ENCODE measurements at places on chromosomes 3 and 15.
A peak's percentile ranks its signal among the peaks of the same experiment; 100 is the strongest.

- no peak for DNase-seq
These were observed 960 bp upstream of the KLF13 start for GRCh38 chr15:31325595-31326155.

GRCh38 chr15:36658898-36659639 lies 79.6 kb downstream of the CDIN1 start:
- no peak for DNase-seq

DNA sequence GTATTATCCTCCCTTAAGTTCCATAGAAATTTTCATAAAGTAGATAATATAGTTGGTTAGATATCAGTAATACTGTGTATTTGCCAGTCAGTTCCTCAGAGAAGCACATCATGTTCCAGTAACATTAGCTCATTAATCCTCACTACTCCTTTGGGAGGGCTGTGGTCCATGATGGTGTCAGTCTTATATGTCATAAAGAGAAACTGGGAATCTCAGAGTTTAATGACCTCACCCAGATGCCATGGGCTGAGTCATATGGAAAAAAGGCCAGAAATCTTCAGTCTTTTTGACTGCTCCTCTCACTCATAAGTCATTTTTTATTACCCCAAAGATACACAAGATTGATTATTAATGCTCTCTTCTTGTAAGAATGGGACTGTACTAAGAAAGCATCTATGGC lies 188.6 kb downstream of the CHL1 start:
- no peak for DNase-seq

DNA sequence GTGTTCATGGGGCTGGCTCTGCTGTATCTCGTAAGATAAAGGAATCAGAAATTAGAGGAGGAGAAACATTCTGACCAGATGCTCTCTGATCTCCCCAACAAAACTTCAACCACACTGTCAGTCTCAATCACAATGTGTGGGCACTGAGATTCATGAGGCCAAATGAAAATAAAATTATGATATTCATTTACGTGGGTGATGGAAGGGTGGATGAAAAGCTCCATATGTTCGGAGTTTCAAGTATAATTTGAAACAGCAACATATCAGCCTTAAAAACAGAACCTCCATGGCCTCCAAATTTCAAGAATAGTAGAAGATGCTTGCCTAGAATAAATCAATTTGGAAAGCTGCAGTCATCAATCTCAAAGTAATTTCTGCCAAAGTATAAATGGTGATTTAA lies 363.7 kb downstream of the MAGI1 start:
- DNase-seq = no peak

GRCh38 chr3:135310317-135310716 lies 515.3 kb downstream of the EPHB1 start:
- no peak for DNase-seq

DNA sequence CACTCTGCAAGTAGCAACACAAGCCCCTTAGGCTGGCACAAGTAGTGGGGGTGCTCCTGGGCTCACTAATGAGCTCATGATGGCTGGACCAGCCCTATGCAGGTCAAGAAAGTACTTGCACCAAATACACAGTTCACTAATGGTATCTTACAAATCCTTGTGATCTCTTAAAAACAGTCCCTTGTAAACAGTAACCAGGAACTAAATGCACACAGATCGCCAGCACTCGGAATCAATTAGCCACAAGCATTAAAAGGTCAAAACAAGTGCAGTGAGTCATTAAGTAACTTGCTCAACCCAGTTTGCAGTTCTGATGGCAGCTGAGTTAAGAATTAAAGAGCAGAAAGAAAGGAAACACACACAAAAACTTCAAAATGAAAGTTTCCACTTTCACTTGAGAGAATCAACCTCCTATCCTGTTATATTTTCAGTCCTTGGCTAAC lies 43.2 kb downstream of the ARHGEF3 start:
- no peak for DNase-seq

- no peak for DNase-seq
These were observed 54.9 kb downstream of the DCUN1D1 start for GRCh38 chr3:182925330-182925943.

DNA sequence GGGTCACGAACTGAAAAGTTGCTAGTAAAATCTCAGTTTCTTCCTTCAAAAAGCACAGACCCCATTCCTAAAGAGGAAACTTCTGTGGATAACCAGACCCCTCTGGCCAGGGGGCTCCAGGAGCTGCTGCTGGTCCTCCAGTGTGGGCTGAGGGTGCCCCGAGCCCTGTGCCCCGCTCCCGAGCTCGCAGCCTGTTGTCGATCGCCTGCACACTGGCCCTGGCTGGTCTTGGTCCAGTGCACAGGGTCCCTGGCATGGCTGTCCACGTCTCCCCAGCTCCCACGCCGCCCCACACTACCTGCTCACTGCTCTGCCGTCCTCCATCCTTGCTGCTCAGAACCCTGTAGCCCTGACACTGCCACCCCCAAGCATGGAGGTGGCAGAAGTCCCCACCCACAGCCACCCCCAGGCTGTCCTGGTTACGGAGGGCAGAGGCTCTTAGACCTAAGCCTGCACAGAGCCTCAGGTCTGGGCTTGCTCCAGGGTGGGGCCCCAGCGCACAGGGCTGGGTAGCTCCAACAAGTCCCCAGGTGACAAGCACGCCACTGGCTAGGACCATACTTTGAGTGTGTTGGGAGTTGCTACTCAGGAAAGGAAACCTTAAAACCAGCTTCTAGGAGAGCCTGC lies 87.0 kb downstream of the PLXNA1 start:
- DNase-seq = no peak

GRCh38 chr3:87287011-87287410 lies 10.6 kb upstream of the POU1F1 start:
- no peak for DNase-seq

DNA sequence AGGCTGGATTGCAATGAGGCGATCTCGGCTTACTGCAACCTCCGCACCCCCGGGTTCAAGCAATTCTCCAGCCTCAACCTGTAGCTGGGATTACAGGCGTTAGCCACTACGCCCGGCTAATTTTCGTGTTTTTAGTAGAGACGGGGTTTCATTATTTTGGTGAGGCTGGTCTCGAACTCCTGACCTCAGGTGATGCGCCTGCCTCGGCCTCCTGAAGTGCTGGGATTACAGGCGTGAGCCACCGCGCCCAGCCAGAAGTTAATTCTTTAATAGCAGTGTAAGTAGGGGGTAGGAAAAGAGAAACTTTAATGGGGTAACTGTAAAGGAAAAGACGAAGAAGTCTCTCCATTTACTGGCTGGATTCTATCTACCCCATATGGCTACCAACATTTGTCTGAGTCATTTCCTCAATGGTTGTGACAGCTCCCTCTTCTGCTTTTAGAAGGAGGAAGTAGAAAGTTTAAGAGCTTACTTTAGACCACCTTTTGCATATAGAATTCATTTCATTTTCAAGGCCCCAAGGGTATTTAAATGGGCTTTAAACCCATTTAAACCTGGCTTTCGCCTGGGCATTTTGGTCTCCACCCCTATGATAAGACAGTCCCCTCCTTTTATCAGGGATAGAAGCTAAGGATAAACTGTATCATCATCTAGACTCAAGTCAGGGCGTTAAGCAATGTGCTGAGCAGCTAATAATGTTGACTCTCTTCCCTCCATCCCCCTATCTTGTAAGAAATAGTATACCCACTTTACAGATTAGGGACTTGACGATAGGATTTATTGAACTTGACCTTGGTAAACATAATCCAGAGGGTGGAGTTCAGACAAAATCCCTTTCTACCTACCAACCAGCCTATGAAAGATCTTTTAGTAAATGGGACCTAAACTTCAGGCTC lies 1.1 kb upstream of the CDV3 start:
- no peak for DNase-seq

DNA sequence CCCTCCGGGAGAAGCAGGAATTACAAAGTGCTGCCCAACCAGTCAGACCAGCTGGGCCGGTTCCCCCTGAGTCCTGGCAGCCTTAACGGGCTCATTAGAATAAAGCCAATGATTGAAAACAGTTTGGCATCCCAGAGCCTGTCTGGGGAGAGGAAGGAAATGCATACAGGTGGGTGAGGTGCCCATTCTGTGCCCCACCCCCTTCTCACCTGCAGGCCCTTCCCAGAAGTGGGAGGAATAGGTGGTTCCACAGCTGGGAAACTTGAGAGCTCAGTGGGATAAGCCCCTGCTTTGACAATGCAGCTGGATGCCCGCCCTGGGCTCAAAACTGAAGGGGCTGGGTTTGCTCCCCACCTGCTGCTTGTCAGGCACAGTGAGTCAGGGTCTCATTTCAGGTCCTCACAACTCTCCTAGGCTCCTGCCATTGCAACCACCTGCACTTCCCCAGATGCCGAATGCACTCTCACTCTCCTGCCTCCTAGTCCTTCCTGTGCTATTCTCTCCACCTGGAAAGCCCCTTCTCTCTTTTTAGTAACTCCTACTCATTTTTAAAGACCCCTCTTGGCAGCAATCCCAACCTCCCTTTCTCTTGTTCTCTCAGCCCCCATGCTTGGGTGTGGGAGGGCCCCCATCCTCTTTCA lies 5.5 kb upstream of the BUB1B start:
- DNase-seq = no peak

- DNase-seq = no peak
These were observed 15.7 kb downstream of the EMC4 start for GRCh38 chr15:34240537-34240936.

- DNase-seq = no peak
These were observed 200.3 kb downstream of the ADAMTS17 start for GRCh38 chr15:100141311-100142001.

- no peak for DNase-seq
These were observed 4.1 kb downstream of the CEMIP start for GRCh38 chr15:80783260-80783659.

DNA sequence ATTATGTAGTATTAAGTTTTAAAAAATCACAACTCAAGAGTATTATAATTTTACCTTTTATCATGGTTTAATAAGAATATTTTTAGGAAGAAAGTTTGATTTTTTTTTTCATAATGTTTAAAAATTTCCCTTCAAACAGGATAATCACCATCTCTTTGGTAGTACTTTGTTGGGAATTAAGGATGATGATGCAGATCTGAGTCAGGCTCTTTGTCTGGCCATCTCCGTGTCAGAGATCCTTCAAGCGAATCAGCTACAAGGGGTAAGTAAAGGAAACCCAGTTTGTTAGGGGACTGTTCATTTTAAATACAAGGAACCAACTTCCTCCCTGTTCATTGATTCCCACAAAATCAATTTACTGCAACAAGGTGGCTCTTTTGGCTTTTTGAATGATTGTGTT lies 36.8 kb upstream of the NIT2 start:
- DNase-seq = no peak

GRCh38 chr15:98760112-98760826 lies 111.9 kb downstream of the IGF1R start:
- DNase-seq = no peak

DNA sequence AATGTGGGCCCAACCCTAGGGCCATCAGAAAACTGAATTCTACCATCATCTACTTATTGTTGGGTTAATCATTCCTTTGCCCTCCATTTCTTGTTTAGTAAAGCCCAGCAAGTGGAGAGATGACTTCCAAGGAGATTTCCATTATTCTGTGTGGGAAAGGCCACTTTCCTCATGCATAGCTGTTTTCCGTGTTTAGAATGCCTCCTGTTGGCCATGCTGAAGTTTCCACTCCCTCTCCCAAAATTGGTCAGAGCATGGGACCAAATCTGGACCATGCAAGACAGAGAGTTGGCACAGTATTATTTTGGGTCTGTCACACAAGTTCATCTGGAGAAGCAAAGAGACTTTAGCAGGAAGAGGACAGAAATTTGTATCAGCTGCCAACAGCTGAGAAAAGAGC lies 15.3 kb upstream of the SUSD5 start:
- peak; percentile 58 for DNase-seq

- peak; percentile 15 for DNase-seq
These were observed 232.4 kb downstream of the RBMS3 start for GRCh38 chr3:29513236-29513635.

- DNase-seq = no peak
These were observed 237.7 kb upstream of the GOLIM4 start for GRCh38 chr3:168333410-168333935.

GRCh38 chr3:103181160-103181559 lies 746.3 kb downstream of the ZPLD1 start:
- DNase-seq = no peak

DNA sequence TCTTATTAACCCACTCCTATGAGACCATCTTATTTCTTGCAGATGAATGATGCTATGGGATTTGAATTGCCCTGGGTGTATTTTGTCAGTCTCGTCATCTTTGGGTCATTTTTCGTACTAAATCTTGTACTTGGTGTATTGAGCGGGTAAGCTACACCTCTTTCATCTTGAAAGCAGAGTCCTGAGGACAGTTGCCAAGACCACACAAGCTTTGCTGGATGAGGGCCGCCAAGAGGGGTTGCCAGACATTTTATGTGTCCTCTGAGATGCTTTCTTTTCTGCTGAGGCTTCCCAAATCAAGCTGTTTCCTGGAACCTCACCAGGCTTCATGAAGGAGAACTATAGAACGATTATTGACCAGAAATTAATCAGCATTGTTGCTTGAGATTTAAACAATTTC lies 173.2 kb downstream of the CHDH start:
- DNase-seq = no peak

DNA sequence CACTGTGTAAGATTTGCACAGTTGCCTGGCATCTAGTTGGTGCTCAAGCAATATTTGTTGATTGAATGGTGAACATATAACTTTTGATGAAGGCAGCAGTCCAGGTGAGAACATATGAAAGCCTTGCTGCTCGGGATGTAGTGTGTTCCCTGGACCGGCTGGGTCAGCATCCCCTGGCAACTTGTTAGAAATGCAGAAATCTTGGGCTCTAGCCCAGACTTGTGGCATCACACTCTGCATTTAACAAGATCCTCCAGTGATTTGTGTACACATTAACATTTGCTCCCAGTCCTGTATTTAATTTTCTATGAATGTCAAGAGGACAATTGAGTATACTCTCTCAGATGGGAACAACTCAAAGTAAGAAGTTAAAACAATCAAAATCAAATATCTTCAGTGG lies 69.0 kb upstream of the SAMMSON start:
- no peak for DNase-seq

- DNase-seq = no peak
These were observed 451.9 kb downstream of the FOXP1 start for GRCh38 chr3:71131375-71132314.

DNA sequence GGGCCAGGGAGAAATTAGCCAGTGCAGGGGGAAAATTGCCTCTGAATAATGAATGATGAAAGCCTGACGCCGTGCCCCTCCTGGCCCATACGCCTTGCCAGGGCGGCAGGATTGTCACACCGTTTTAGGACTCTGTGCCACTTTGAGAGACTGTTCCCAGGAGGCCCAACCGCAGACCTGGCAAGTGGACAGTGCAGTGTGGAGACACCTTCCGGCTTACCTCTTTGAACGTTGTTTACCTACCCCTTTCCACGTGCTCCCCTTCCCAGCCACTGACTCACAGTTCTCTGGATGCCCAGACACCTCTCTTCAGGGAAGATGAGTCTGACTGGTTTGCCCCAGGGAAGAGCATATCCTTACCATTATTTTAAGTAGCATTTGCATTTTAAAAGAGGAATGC lies 84.0 kb upstream of the PXYLP1 start:
- DNase-seq = no peak

GRCh38 chr15:101560722-101561583 lies 71.4 kb upstream of the PCSK6 start:
- no peak for DNase-seq

- peak; percentile 63 for DNase-seq
These were observed 40.8 kb downstream of the KAT2B start for GRCh38 chr3:20080956-20081554.

All from SK-MEL-5 (cell line).